ENCODE measurements at places on chromosomes 7 and 10.
A peak's percentile ranks its signal among the peaks of the same experiment; 100 is the strongest.

DNA sequence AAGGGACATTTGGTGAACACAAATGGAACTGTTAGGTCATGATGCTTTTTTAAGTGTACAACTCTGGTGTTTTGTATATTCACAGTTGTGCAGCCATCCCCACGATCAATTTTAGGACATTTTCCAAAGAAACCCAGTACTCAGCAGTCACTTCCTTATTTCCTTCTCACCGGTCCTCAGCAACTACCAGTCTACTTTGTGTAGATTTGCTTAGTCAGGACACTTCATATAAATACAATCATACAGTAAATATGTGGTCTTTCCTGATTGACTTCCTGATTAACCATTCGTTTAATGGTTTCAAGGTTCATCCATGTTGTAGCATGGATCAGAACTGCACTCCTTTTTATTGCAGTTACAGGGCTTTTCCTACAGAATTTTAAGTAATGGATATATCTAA lies 14.4 kb downstream of the SGPL1 start:
- no peak for DNase-seq

GRCh38 chr7:78127009-78127408 lies 328.4 kb downstream of the PHTF2 start:
- DNase-seq = no peak

- DNase-seq = no peak
Observed at GRCh38 chr10:5531558-5532306, 7.0 kb downstream of the CALML3 start.

DNA sequence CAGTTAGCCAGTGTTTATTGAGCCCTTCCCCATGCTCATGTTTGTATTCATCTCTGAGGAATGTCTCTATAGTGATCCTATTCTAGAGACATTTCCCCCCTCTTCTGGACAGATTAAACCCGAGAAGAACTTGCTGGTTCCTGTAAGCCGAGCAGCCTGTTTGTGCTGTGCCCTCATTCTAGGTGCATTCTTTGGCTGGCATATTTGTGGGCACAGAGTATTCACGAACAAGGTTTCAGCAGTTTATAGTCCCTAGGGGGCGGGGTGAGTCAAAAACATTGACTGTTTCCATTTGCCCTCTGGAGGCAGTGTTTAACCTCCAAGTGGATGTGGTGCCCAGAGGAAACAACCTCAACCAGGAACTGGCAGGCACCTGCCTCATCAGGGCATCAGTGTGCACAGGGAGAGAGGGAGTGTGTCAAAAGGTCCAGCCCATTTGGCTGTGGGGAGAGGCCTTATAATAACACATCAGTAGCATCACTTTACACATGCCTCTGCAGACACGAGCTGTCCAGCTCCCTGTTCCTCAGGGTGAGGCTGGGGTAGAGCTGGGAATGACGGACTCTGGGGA lies 273.3 kb upstream of the LRGUK start:
- peak; percentile 84 for DNase-seq

DNA sequence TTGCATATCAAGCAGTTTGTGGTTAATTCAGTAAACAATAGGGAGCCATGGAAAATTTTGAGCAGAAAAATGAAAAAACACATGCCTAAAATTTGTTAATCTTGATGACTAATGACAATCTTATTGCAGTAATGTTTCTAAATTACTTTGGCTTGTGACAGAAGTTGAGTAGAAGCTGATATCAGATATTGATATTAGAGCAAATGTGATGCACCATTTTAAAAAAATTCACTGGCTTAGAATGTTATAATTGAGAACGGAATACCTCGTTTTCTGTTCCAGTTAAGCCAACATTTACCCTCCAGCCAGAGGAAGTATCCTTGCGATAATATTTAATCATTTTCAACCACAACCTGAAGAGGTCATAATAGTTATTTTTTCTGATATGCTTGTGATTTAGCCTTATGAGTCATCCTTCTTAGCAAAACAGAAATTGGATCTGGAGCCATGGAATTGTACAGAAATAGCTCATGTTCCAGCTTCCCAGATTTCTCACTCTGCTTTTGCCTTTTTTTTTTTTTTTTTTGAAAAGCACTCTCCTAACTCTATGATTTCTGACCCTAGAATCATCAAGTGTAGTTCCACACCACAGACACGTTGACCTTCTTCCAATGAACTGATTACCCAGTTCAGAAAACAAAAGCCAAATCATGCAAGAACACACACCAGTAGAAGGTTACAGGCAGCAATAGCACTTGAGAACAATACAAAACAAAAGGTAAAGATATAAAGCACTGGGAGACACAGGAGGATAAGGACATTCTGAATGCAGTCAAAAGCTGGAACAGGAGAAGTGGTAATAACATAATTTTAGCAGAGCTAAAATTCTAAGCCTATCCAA lies 96.8 kb upstream of the PHYHIPL start:
- DNase-seq = no peak

DNA sequence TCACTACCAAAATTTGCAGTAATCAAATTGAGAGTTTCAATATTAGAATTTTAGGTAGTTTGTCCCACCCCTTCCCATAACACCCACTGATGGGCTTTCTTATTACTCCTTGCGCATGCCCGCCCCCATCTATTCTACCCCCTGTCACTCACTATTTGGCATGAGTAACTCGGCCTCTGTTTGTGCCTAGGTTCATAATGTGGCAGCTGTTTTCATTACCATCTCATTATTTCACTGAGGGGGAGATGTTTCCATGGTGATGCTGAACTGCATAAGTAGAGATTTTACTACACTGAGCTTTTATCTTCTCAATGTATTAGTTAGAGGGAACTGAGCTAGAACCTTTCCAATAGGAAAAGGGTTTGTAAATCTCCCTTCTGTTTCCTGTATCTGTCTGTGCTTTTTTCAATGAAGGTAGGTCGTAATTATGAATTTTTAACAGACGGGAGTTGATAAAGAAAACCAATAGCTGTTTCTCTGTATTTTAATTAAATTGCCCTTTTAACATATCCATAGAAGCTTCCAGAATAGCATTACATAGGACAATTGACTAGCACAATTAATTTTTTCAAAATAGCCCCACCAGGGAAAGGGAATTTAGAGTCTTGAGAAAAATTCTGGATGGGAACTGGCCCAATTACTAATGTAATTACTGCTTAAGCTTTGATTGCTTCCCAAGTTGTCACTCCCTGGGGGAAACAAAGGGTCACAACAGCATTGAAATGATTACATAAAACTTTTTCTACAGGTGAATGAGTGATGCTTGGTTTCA lies 33.4 kb downstream of the PRPS1L1 start:
- no peak for DNase-seq

GRCh38 chr7:140397784-140398750 lies at the start of gene SLC37A3:
Gene SLC37A3 (minus strand): TSS chr7:140398530. CDS start chr7:140382526, 16,004 bp downstream.
- peak; percentile 61 for DNase-seq

- no peak for DNase-seq
Observed at GRCh38 chr10:133396035-133396624, 2.2 kb downstream of the MTG1 start.

DNA sequence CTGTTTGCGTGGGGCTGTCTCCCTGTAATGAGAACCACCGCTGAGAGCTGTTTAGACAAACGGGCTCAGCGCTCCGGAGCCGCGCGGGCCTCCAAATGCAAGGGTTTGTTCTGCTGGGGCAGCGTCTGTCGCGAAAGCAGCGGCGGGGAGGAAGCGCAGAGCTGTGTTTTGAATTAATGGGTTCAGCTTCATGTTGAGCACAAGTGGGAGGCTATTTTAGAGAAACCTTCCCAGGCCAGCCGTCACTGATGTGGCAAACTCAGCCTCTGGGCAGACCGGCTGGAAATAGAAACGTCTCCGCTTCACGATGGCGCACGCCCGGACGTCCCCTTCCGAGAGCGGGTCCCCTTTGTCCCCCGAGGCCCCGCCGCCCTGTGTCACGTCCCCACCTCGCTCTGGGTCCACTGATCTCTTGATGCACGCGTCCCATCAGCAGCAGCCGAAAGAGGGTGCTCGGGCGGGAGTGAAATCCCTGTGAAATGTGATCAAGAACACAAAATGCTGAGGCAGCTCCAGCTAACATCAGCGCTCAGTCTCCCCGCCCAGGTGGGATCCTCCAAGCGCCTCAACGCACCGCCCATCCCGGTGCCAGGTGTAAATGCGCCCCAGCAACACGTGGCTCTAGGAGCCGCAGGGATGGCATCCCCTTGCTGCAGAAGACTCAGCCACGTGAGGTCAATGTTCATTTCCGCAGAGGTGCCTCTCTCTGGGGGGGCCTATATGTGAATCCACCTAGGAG lies 44.9 kb downstream of the BAMBI start:
- peak; percentile 8 for DNase-seq

GRCh38 chr10:79165070-79165778 lies 96.5 kb downstream of the ZMIZ1 start:
- DNase-seq = no peak

GRCh38 chr10:100901051-100901450 lies 11.7 kb upstream of the SLF2 start:
- DNase-seq = no peak

- no peak for DNase-seq
Observed at GRCh38 chr10:70555371-70555770, 47.2 kb downstream of the PRF1 start.

DNA sequence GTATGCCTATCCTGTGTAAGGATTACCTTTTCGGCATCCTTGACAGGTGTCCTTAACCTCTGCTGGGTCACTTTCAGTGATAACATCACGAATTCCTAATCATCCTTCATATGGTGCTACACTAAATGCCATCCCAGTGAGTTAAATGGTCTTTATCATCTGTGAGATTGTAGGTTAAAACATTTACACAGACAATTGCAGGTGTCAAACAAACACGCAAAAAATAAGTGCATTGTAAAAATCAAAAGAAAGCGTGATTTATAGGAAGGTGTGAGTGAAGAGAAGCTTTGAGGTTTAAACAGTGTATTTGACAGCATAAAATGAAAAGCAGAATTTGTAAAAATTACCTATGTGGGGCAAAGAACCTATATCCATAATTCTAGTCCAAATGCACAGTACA lies 111.5 kb upstream of the IFRD1 start:
- DNase-seq = no peak

DNA sequence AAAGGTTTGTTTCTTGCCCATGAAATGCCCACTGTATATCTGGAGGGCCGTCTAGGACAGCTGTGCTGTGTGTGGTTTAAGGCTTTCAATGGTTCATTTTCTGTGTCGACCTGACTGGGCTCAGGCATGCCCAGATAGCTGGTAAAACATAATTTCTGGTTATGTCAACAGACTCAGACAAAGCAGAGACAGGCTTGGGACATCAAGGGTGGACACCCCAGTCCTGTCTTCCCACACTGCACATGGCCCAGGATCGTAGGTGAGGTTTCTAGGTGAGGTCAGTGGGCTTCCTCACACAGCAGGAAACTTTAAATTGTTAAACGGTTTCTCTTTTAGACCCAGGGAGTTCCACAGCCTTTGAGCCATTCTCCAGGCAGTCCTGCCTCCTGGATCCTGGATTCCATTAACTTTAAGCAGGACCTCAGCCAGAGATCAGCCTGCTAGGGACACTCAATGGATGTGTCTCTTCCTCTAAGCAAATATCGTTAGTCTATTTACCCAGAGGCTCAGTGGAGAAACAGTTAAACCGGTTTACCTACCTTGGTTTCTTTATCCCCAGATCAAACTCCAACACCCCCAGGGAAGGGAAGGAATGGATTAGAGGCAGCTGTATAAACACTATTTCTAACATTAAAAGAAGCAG lies 66.4 kb downstream of the ST8SIA6 start:
- peak; percentile 82 for DNase-seq

- DNase-seq = no peak
Observed at GRCh38 chr7:171912-172515, 20.4 kb upstream of the FAM20C start.

- DNase-seq = no peak
Observed at GRCh38 chr7:153948060-153948459, 104.1 kb upstream of the DPP6 start.

GRCh38 chr10:103757531-103758293 lies 97.7 kb downstream of the SH3PXD2A start:
- no peak for DNase-seq

GRCh38 chr10:87684001-87684638 lies 24.4 kb downstream of the PAPSS2 start:
- no peak for DNase-seq

GRCh38 chr7:47801423-47801822 lies 146.8 kb downstream of the PKD1L1 start:
- DNase-seq = no peak

DNA sequence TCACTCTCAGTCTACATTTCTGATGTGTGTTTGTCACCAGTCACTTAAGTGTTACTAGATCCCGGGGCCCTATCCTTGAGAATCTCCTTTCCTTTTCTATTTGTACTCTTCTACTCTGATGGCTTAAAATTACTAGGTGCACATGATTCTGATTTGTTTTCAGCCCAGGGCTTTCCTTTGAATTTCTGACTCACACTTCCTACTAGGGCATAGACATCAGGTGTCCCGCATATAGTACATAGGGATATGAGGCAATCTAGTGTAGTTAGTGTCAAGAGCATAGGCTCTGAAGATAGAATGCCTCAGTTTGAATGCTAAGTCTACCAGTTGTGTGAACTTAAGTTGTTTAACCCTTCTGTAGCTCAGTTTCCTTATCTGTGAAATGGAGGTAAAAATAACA lies 49.4 kb upstream of the LRRN3 start:
- no peak for DNase-seq

DNA sequence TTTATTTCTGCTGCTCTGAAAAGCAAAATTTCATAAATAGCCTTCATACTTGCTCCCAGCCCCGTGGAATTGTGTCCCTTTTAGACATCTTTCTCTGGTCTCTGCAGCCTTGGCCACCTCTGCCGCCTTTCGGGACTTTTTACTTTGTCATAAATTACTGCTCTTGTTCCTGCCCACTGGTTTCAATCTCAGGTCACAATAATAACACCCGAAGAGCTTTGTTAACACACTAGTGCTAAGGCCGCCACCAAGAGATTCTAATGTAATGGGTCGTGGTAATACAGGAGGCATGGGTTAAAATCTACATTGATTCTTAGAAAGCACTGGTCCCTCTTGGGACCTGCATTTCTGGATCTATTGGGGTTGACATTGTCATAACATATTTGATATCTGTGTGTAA lies 276.0 kb upstream of the VWC2 start:
- no peak for DNase-seq

- no peak for DNase-seq
Observed at GRCh38 chr7:70539205-70539604, 592.7 kb upstream of the GALNT17 start.

DNA sequence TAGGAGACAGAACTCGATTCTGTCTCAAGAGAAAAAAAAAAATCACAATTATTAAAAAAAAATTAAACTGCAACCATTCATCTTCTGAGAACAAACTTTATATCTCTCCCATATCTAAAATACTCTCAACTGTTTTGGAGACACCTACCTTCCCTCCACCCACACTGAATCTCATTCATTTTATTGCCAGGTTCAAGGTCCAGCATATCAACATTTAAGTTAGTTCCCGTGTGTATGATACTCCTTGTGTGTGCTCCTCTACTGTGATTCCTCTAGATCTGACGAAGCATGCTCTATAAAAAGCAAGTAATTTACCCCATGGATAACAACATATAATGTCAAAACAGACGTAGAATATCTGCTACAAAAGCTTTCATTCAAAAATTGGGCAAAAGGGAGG lies 351.8 kb upstream of the SORCS1 start:
- no peak for DNase-seq

- peak; percentile 23 for DNase-seq
Observed at GRCh38 chr7:39172137-39172536, 194.4 kb downstream of the POU6F2 start.

GRCh38 chr10:127254276-127254675 lies 57.9 kb upstream of the INSYN2A start:
- DNase-seq = no peak

- no peak for DNase-seq
Observed at GRCh38 chr10:115831016-115831415, 442.0 kb downstream of the GFRA1 start.

Data from DMS153 (cell line).